A549 treated with dexamethasone at 1 μM for 4 hours (cell line): ENCODE measurements at places on chromosomes 11 and 22. TPM values are rescaled to one million over a fixed set of nuclear protein-coding genes. Genes with fewer than 3 reads are reported as not detected.

The SLC37A2 gene
- total RNA-seq = 0.06 to 0.21 TPM (median 0.08 TPM) in 5 replicates

The CLTCL1 gene
- total RNA-seq = 4.0 to 5.8 TPM (median 4.9 TPM) in 5 replicates

The RASGRP2 gene
- total RNA-seq = 0.71 to 2.2 TPM (median 1.6 TPM) in 5 replicates

The AIP gene
- total RNA-seq = 40.6 to 43.2 TPM (median 43.0 TPM) in 5 replicates

The OSBP2 gene
- 8.2 to 11.8 TPM (median 11.1 TPM) in 5 replicates for total RNA-seq
